ENCODE measurements at places on chromosomes 2 and 18. TPM values are rescaled to one million over a fixed set of nuclear protein-coding genes. Genes with fewer than 3 reads are reported as not detected.

CCDC141 gene
- total RNA-seq, result 5.5 TPM

ERBB4 gene
- total RNA-seq, result 0.88 TPM

STK39 gene
- 65.0 TPM for total RNA-seq

SPP2 gene
- not detected for total RNA-seq

STON1 gene
- total RNA-seq, result 112 TPM

GRCh38 chr18:60506682-60507081 lies 134.1 kb upstream of the MC4R start:
- DNase-seq, result no peak

- no peak for DNase-seq
Measured at GRCh38 chr2:45833301-45833967, 182.0 kb downstream of the PRKCE start.

- DNase-seq, result no peak
Measured at GRCh38 chr2:75337016-75337415, 137.7 kb upstream of the TACR1 start.

DNA sequence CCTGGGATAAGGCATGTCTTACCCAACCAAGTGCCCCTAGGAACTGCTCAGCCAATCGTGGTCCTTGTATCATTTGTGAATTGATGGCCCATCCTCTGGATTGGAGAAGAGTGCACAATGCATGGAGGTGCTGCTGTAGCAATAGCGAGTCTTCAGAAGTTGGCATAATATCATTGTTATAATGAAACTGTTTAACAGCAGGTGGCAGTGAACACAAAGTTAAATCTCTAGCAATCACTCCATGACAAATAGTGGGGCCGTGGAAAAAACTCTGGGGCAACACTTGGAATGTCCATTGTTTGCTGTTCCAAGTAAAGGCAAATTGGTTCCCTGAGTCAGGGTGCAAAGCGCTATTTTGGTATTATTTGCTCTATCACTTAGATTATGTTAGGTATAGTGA lies 11.4 kb downstream of the REG1A start:
- DNase-seq, result no peak

Data from omental fat pad (tissue), 4 donors.